ENCODE measurements at places on chromosomes 7 and 10. TPM values are rescaled to one million over a fixed set of nuclear protein-coding genes. Genes with fewer than 3 reads are reported as not detected.

FEZF1 gene
- not detected for total RNA-seq

GRCh38 chr7:131094685-131095084 is 233.0 kb upstream of the MKLN1 start:
- no peak for DNase-seq

DNA sequence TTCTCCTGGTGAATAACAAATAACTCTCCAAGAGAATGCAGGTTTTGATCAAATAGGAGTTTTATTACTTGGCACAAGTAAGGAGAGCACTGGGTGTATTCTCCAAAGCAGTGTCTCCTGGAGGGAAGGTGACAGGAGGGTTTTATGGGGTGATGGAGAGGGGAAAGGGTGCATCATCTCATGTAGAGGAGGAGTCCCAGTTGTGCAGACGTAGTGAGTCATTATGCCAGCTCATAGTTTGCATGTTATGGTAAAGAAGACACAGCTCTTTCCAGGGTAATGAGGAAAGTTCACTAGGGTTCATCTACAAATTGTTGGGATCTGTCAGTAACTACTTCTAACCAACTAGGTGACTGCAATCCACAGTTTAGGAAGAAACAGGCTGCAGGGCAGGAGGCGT is 347.9 kb upstream of the MEOX2 start:
- no peak for DNase-seq

- DNase-seq = no peak
These were observed 6.5 kb upstream of the AP5Z1 start for GRCh38 chr7:4768597-4769569.

GRCh38 chr10:33553748-33554571 is 219.5 kb upstream of the NRP1 start:
- DNase-seq = no peak

CPVL gene
- total RNA-seq = 133 TPM

DNA sequence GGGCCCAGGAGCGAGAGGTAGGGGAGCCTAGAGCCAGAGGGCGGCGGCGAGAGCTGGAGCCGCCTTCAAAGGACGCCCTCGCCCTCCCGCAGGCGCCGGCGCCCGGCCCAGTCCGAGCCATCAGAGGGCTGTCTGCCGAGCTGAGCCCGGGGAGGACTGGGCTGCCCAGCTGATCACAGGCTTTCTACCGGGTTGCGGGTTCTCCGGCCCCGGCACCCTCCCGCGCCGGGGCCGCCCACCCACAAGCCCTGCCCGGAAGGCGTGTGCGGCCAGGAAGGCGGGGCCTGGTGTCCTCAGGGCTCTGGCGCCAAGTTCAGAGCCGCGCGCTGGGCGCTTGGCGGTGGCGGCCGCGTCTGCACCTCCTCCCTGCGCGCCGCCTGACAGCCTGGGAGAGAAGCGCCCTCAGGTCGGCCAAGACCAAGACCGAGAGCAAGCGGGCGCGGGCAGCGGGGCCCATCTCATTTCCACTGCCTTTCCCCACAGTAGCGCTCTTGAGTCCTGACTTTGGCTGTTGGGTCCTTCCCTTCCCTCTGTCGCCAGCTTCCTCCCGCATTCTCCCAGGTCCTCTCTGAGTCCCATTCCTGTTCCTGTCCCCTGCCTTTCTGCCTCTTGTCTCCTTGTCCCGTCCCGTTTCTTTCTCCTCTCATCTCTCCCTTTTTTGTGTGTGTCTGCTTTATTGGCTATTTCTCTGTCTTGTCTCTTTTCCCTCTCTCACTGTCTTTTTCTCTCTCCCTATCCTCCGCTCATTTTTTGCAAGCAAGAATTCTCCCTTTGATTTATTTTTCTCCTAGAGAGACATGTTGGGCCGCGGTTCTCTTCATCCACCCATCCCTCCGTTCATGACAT is 60.6 kb upstream of the MSMB start:
- peak; percentile 81 for DNase-seq

DNA sequence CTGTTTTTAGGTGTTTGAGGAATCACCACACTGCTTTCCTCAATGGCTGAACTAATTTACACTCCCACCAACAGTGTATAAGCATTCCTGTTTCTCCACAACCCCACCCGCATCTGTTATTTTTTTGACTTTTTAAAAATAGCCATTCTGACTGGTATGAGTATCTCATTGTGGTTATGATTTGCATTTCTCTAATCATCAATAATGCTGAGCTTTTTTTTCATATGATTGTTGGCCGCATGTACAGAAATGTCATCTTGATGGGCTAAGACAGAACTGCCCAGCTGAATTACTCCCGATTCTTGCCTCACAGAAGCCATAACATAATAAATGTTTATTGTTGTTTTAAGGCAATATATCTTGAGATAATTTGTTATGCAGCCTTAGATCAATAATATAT is 93.1 kb upstream of the DKK1 start:
- no peak for DNase-seq

FAM131B gene
- total RNA-seq = 0.82 TPM
